Muscle of leg (tissue), 16 donors: ENCODE measurements at places on chromosomes 6 and 20. TPM values are rescaled to one million over a fixed set of nuclear protein-coding genes. Genes with fewer than 3 reads are reported as not detected.

Gene NFATC2
- total RNA-seq, result 3.8 TPM

Gene NANP
- total RNA-seq, result 3.6 TPM

Gene DLK2
- 2.0 TPM for total RNA-seq

Gene C4A
- total RNA-seq, result 13.0 TPM

Gene DHX35
- total RNA-seq, result 10.1 TPM
